Dermis microvascular lymphatic vessel endothelial cell (primary cell): ENCODE measurements at places on chromosomes 3 and 15.
A peak's percentile ranks its signal among the peaks of the same experiment; 100 is the strongest.

- peak; percentile 60 for DNase-seq
Measured at GRCh38 chr3:98326105-98326893, 27.4 kb upstream of the OR5K4 start.

- no peak for DNase-seq
Measured at GRCh38 chr3:10286133-10286524, 6.6 kb downstream of the GHRL start.

DNA sequence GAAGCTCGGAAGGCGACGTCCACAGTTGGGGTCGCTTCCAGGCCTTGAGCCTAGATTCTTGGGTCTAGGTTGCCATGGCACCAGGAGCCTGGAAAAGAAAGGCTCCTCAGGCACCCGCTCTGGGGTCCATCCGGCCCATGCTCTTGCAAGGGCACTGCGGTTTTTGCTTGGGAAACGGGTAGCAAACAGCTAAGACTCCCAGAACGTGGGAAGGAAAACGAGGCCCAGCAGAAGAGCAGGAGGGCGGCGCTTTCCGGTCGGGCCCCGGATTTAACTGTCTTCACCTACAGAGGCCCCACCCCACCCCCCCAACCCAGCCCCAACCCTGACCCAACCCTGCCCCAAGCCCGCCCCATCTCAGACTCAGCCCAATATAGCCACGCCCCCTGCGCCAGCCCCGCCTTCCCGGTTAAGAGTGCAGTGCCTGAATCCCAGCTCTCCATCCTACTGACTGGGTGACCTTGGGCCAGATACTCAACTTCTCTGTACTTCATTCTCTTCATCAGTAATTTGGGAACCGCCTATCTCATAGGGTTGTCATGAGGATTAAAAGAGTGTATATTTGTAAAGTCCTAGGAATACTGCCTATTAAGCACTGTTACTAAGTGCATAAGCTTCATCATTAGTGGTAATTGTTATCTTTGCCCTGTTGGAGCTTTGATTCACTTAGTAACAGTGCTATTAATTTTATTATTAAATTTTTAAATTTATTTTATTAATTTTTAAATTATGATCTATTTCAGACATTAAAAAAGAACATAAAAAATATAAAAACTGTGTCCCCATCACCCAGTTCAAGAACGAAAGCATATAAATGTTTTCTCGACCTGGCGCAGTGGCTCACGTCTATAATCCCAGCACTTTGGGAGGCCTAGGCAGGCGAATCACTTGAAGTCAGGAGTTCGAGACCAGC lies 28.4 kb upstream of the SMAD6 start:
- no peak for DNase-seq

DNA sequence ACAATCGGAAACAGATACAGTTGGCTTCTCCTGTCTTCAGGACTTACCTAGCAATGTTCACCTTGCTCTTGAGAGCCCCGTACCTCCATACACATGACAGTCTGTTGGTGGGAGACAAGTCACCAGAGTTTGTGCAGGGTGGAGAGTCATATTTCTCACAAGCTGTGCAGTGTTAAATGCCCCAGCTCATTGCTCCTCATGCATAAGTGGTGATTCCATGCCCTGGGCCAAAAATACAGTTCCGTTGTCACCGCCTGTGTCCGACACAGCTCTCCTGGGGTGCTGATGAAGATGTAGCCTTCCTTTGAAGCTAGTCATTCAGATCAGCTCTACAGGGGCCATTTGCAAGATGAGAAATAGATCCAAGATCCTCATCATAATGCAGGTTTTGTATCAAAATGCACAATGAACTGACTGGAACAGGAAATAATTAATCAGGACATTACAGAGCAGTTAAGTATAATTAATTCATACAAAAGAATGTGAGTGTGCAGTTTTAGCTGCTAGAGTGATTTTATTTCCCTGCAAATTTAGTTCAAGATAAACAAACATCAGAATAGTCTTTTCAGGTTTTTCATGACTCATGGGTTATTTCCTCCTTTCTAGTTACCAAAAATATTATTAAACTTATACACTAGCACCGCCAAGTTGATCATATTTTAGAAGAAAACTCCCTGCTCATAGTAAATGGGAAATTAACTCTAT lies 66.5 kb downstream of the CD47 start:
- DNase-seq: peak; percentile 41

DNA sequence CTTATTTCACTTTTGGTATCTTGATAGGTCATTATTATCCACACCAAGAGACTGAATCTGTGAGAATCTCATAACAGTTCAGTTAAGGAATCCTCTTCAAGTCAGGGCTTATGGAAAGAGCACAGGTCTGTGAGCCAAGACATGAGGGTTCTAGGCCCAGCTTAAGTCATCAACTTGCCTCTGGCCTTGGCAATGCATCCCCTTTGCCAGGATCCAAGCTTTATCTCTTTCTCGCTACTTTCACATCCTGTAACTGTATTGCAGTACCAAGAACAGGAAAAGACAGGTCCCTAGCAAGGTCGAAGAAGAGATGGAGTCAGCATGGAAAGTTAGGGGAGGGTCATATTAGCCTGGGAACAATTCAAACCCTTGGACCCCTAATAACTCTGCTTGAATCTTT lies 13.5 kb upstream of the APOD start:
- no peak for DNase-seq

DNA sequence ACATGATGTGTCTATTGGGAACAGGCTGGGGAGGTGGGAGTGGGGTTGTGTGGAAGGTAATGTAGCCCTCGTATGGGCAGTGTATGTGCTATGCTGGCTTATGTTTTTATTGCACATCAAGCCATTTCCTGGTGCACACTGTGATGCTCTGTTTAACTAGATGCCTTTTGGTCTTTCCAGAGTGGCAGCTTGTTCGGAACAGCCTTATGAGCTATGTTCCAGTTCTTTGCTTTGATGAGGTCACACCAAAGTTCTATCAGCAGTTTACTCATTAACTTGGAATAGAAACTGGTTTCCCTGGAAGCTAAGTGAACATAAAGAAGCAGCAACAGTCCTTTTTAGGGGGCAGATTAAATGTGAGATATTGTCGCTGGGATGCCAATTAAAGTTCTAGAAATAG lies 133.9 kb downstream of the DIPK2A start:
- DNase-seq: no peak

- no peak for DNase-seq
Measured at GRCh38 chr3:13414040-13414729, 5.9 kb downstream of the NUP210 start.

DNA sequence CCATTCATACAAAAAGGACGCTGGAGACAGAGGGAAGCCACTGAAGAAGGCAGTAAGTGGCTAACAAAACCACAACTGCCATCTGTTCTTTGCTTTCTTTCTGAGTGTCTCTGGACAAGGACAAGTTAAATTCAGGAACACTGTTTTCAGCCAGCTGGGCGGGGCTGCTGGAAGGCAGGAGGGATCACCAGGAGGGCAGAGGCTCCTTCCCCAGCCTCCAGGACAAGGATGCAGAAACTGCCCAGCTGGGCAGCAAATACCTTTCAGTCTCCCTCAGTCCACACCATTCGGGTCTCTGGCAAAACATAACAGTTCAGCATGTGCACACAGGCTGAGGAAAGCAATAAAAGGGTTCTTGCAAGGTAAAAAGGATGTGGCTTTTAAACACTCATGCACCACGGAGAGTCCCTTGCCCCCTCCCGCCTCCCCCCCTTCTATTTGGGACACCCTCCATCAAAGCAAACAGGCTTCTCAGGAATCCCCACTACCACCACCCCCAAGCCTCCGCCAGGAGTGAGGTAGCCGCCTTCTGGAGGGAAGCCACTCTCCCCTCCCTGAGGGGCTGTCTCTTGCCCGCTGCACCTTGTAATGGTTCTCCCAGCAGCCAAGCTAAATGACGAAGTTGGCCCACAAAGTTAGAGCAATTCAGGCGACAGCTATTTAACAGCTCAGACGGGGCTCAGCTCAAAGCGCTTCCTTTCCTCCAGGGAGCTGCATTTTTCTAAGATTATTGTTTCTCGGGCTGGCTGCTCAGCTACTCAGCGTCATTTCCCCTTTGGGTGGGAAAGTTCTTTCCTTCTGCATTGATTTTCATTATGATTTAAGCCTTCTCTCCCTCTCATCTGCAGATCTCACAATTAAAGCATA lies 3.8 kb downstream of the HEG1 start:
- DNase-seq: no peak

DNA sequence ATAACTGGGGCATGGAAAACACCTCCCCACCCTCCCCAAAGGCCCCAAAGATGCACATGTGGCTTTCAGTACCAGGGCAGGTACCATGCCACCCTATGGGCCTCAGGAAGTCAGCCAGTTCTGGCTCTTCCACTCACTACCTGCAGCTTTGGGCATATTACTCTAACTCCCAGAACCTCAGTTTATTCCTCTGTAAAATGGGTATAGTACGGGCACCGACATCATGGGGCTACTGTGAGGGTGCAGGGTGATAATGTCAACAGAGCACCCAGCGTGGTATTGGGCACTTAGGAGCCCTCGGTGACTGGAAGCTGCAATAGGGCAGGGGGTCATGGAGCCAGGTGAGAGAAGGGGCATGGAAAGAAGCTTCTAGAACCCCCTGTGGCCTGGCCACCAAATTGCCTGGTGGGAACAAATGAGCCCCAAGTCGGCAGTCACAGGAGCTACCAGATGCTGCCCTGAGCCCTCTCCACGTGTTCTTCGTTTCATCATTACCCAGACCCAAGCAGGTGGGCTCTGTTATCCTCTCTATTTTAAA lies 512.1 kb downstream of the SHQ1 start:
- no peak for DNase-seq

GRCh38 chr15:98177966-98178592 lies 217.6 kb downstream of the ARRDC4 start:
- peak; percentile 12 for DNase-seq

DNA sequence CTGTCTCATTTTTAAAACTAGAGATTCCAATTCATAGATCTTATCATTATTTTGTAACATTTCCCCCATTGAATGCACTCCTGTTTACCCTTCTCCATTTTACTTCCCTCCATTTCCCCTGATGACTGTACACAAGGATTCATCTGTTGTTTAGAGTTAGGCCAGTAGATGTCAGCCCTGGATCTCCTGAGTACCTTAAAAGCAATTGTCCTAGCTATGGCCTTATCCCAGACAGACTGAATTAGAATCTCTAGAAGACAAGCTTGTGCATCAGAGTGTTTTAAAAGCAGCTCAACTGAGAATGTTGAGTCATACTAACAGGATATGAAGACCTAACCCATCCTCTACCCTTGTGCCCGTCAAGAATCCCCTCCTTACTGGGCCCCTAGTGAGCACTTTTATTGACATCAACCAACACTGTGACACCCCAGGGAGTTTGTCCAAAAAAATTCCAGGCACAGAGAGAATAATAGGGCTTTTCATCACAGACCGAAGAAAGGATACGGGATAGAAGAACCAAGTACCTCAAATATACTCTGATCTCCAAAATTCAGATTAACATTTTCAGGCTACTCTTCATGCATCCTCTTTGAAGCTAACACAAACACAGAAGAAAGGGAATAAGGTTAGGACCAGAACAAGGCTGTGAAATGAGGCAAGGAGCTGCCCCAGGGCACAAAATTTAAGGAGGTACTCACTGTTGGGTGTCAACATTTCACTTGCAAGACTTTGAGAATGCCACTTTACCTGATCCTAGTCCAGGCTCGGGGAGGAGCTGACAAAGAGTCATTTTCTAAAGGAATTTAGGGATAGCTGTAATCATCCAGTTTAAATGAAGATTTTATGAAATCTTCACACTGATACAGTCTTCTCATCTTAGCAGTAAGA lies 17.1 kb downstream of the ZBED2 start:
- DNase-seq: peak; percentile 16

GRCh38 chr15:81981908-81982307 lies 63.9 kb downstream of the MEX3B start:
- no peak for DNase-seq

DNA sequence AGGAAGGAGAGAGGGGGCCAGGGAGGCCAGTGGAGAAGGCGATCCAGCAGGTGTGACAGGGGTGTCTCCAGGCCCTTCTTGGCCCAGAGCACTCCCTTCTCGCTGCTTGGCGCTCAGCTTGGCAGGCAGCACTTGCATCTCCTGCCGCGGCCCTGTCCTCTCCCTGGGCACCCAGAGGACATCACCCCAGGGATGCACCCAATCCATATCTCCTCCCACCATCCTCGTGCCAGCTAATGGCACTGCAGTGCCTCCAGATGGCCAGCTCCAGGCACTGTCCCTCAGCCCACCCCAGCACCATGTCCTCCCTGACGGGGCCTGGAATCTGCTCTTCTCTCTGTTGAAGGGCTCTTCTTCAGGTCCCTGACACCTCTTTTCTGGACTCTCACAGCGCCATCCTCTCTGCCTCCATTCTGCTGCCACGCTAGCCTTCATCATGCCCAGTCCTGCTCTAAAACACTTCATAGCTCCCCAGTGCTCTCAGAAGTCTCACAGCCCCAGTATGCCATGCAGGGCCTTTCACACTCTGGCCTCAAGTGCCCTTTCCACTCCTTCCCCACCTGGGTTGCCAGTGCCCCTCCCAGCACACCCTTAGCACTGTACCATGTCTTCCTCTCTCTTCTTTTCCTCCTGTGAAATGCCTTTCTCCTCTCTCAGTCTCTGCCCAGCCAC lies 106.8 kb upstream of the SLC6A11 start:
- no peak for DNase-seq

GRCh38 chr3:129827765-129828164 lies 65.7 kb downstream of the TMCC1 start:
- DNase-seq: peak; percentile 7

DNA sequence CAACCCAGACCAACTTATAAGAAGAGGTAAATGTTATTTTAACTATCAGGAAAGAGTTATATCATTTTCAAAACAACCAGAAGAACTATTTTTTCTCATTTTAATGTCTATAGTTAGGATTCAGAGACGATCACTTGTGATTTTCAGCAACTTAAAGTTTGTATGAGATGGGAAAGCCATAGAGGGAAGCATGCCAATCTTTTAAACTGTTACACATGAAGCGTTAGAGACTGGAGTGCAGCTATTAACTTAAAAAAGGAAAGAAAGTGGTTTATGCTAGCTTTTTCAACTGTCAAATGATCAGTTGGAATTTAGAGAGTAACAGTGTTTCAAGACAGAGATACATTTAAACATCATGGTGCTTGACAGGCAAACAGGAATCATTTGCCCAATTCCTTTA lies 91.7 kb upstream of the LPP start:
- DNase-seq: no peak

GRCh38 chr3:165103616-165104015 lies 25.3 kb upstream of the SI start:
- DNase-seq: no peak

DNA sequence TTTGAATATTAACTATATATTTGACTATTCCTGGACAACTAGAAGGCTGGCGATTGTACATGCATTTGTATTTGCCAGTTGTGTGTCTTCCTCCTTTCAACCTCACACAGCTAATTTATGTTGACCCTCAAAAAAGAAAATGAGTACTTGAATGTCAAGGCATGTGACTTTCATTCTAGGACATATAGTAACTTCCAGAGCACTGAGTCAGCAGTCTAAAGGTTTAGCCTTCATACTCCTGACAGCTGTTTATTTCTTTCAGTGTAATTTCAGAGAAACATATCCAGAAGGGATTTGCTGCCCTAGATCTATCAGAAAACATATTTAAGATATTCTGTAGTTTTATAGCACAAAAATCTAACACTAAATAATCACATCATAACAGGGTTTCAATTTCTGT lies 74.6 kb upstream of the GOLGA8J start:
- no peak for DNase-seq

GRCh38 chr15:79195802-79196201 lies 86.7 kb upstream of the ANKRD34C start:
- no peak for DNase-seq
